ENCODE measurements at places on chromosomes 2 and 18.

DNA sequence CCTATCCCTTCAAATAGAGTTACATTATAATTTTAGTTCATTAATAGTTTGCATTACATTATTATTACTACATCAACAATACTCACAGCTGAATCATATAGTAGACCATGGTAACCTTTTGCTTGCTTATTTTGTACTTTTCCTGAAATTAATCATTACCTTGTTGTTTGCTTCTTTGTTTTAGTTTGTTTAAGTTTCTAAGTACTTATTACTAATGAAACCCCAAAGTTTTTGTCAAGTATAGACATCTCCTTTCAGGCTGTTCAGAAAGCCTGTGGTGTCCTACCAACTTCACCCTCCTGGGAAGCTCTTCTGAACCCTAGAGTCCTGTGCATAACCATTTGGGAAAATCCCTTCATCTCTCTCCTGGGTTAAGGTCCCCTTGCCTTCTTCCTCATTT, 43.5 kb upstream of the LAPTM4A start:
- DNase-seq, result no peak

DNA sequence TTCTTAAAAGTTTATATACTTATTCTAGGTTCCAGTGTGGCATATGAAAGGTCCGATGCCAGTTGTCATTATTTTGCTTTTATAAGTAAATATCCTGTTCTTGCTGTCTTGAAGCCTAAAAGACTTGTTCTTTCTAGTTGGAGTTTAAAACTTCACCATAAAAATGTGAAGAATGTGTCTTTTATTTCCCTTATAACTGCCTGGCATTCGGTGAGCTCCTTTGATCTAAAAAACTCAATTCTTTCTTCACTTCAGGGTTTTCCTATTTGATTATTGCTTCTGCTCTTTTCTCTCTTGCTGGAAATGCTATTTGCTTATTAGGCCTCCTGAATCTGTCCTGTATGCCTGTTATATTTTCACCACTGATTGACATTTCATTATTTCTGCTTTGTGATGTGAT, 51.6 kb downstream of the TSPYL6 start:
- no peak for DNase-seq

DNA sequence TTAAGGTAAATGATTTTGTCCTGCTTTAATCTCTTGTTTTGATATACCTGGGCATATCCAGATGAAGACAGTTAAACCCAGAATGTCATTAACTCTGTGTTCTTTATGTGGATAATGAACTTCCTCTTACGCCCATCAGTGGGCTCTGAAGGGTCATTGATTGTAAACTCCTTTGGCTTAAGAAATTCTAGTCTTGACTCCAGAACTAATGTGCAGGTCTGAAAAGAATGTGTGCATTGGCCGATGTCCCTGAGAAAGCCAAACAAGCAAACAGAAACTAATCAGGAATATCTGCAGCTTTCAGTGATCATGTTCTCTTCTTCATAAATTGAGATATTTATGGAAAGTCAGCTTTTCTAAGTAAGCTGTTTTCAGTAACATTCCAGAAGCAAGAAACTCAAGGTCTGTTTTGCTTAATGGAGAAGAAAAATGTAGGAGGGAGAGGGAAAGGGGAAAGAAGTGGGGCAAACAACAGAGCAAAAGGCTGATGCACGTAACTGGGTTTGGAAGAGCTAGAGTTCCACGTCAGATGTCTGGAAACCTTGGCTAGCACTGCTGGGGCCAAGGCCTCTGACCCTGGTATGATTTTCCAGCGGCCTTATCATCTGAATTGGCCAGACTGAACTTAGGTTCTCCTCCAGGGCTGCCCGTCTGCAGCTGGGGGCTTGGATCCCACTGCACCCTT, 61.3 kb upstream of the FHL2 start:
- DNase-seq, result no peak

- no peak for DNase-seq
These were observed 141.8 kb upstream of the MYT1L start for GRCh38 chr2:2472881-2473280.

DNA sequence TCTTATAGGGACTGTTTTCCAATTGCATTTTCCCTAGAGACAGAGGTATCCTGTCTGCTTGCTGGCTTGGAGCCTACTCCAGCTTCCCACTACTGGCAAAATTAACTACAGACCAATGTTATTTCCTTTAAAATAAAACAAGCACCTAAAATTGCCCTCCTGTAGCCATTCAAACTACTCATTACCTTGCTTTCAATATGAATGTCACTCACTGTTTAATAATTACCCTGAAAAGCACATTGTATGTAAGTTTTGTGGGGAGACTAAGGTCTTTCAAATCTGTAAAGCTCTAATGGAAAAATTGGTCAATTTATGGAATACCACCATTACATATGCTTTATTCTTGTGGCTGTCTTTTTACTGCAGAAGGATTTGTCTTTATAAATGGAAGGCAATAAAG, 87.3 kb downstream of the DOCK10 start:
- DNase-seq, result no peak

DNA sequence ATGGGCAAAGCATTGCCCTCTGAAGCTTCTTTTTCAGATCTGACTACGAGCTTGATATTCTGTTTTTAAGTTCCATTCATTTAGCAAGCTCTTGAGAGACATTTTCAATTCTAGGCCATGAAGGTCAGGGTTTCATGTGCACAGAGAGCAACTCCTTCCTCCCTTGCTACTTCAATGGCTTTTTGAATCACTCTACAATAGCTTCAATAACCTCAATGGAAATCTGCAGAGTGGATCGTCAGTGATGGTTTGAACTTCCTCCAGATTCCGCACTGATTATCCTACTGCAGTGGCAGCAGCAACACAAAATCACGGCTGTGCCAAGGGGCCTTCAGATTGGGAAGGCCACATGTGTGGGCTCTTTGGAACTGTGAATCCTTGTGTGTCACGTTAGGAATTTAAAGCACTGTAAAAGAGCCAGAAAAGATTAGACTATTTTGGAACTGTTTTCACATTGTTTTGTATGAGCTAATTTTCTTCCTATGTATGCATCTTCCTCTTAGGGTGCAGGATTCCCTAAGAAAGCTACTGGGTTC, 88.4 kb upstream of the MGAT4A start:
- no peak for DNase-seq

DNA sequence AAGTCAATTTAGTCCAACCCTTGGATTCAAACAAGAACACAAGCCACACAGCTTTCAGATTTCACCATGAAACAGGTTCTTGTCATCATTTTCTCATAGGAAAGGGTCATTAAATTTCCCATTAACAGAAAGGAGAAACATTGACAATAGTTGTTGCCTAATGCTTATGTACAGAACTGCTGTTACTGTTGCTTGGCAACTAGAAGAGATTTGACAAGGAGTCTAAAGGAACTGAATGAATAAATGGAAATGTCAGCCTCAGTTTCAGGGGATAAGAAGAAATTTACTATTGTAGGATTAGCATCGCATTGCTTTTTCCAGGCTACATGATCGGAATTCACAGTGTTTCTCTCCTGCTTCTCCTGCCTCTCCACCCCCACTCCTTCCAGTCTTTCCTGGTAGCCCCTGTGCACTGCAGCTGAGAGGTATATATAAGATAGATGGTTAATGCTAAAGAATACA, 90.3 kb downstream of the SPATS2L start:
- no peak for DNase-seq

DNA sequence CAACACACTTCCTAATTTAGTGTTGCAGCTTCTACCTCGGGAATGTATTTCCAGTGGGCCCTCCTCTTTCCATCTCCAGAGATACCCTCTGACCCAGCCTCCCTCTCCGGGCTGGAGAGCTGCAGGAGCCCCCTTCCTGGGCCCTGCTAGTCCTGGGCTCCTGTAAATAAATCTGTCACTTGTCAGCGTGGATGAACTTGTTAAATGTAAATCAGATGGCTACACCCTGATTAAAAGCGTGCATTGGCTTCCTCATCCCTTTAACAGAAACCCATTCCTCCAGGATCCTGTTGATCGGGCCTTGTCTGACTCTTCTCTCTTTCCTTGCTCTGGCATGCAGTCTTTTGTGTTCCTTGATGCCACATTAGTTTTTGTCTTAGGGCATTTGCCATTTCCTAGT, 2.4 kb downstream of the ZNF236 start:
- DNase-seq, result no peak

DNA sequence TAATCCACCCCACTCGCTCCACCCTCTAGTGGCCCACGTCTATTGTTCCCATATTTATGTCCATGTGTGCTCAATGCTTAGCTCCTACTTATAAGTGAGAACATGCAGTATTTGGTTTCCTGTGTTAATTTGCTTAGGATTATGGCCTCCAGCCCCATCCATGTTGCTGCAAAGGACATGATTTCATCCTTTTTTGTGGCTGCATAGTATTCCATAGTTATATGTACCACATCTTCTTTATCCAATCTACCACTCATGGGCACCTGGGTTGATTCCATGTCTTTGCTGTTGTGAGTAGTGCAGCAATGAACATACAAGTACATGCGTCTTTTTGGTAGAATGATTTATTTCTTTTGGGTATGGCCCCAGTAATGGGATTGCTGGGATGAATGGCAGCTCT, 319.9 kb downstream of the DYSF start:
- DNase-seq, result no peak

GRCh38 chr2:157785866-157786662, 90.1 kb downstream of the ACVR1 start:
- DNase-seq, result no peak

DNA sequence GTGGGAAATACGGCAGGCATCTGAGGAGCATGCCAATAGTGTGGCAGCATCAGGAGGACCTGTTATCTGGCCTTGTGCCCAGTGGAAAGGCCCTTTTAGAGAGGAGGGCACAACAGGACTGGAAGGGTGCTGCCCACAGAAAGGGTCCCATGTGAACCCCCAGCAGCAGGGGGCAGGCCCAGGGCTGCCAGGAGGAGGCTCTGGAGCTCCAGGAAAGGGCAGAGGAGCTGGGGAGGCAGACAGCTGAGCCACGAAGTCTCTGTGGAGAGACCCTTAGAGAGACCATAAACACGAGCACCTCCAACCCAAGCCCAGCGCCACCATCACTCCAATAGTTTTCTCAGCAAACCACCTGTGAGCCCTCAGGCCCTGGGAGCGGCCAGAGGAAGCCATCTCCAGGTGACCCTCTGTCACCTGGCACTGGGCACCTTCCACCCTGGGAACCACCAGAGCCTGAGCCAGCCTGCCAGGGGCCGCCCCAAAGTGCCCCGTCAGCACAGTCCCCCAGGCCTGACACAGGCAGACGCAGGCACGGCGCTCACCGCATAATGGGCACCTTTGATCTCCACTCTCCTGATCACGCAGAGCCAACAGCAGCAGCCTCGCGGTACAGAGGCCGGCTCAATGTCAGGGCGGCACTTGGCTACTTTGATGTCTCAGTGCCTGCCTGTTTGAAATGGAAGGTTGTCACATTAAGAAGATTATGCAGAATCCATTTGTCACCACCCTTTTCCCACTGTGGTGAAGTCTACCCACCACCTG, 162.5 kb upstream of the RAB6C start:
- DNase-seq, result no peak

DNA sequence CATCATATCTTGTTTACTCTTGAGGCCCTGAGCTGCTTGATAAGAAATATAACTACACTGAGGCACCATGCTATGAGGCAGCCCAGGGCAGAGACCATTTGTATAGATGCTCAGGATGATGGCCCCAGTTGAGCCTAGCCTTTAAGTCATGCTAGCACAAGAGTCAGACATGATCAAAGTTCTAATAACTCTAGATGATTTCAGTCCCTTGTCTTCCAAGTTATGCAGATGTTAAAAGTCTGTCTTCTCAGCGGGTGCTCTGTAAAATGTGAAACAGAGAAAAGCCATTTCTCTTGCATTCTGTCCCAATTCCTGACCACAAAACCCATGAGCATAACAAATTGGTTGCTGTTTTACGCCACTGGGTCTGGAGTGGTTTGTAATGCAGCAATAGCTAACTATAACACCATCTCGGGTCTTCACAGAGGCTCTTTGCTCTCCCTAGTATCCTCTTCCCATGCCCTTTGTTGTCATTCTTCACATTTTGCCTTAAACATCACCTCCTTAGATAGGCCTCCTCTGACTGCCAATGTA, 49.6 kb downstream of the NXPH2 start:
- DNase-seq, result no peak

GRCh38 chr2:55598056-55598795, 19.2 kb downstream of the PPP4R3B start:
- no peak for DNase-seq

DNA sequence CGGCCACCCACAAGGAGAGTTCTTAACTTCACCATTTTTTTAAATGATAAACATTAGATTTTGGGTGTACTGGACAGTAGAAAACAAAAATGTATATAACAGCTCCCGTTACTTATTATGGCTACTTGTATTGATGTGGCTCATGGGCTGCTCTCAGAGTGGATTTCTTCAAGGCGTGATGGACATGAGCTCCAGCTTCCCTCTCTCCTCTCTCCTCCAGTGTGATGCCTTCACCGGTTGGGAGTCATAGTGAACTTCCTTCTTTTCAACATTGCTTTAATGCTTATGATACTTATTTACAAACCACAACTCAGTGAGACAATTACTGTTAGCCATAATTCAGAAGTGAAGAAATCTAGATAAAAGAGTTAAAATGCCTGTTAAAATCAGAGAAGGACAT, 515.2 kb downstream of the RNF144A start:
- DNase-seq, result peak; percentile 23

- DNase-seq, result no peak
These were observed 141.0 kb upstream of the RAB12 start for GRCh38 chr18:8468191-8468590.

DNA sequence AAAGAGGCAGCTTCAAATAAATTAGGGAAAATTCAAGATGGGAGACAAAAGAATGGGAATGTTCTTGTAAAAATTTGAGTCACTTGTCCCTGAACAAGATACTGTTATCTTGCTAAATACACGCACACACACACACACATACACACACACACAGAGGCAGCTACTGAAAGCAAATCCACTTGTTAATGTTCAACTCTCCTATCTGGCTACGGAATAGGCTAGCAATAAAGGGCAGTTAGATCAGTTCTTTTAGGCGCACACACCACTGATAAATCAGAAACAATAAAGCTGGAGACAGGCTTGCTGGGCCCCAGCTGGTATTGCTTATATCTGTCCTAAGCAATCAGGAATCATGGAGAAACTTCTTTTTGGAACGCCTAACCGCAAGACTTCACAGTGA, 461.6 kb downstream of the BCL11A start:
- peak; percentile 6 for DNase-seq

All from fibroblast of skin of left quadriceps (primary cell).